ENCODE measurements at places on chromosomes 11 and 22.

- peak; percentile 57 for DNase-seq
Observed at GRCh38 chr11:64245797-64246620, 734 bp downstream of the PPP1R14B start.

- no peak for DNase-seq
Observed at GRCh38 chr11:44945666-44946065, 5.0 kb downstream of the TP53I11 start.

DNA sequence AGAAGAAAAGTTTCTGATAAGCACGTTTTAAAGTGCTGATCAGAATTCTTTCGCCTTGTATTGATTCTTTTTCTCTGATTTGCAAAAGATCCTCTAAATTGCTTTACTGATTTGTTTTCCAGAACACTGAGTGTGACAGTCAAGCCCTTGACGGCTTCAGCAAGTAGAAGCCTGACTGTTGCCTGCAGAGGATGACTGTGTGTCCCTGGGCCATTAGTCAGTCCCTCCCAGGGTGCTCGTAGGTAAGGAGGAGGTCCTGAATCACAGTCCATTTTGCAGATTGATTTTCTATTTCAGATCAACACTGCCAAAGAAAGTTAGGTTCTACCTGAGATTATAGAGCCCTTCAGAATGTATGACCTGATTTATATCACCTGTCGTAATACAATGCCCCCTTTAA is 38.6 kb upstream of the POGLUT3 start:
- DNase-seq: no peak

- no peak for DNase-seq
Observed at GRCh38 chr22:35113341-35113740, 47.4 kb downstream of the ISX start.

GRCh38 chr11:124069429-124070401 is 28.6 kb upstream of the OR10G7 start:
- DNase-seq: peak; percentile 16

DNA sequence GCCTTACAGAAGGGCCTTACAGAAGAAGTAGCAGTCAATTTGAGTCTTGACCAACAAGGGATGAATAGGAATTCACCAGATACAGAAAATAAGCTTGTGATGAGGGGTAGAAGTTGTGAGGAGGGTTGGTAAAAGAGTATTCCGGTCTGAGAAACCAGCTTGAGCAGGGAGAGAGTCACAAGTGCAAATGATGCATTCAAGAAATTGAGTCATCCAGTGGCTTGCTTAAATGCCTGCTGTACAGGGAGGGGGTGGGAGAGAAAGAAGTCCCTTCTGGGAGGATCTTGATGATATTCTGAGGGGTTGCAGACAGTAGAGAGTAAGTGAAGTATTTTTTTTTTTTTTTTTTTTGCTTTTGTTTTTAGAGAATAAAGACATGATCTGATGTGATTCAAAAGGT is 9.2 kb downstream of the CCKBR start:
- no peak for DNase-seq

DNA sequence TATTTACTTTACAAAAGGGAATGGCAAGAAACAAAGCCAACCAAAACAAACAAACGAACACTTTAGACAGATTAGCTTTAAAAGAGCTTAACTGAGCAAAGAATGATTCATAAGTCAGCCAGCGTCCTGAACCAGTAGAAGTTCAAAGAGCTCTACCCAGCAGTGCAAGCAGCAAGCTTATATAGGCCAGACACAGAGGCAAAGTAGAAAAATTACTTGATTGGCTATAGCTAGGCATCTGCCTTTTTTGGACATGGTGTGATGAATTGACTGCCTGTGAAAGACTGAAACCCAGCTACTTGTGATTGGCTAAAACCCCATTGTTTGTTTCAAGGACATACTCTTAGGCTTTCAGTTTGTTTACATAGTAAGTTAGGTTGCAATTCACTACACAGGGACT is 2120.0 kb upstream of the RAG2 start:
- DNase-seq: no peak

DNA sequence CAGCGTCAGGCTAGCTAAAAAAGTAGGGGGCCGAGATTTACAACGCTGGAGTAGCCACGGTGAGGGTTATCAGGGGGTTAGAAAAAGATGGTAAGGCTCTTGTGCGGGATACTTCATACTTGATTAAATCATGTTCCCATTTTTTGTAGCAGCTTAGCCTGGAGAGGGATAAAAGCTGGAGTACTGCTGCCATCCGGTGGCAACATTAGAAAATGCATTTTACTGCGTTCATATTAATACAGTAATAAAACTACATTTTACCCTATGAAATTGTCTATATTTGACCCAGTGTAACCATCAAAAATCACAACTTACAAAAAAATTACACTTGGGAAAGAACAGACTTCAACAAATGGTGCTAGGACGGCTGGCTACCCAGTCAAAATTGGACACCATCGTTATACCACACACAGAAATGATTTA is 17.3 kb downstream of the RPUSD4 start:
- DNase-seq: peak; percentile 21

Data from CD4-positive, alpha-beta T cell treated with Interleukin-4 for 1 hour (primary cell).